ENCODE measurements at places on chromosomes 3 and 15. TPM values are rescaled to one million over a fixed set of nuclear protein-coding genes. Genes with fewer than 3 reads are reported as not detected.

The SERINC4 gene
- polyA plus RNA-seq: 0.24 TPM

The CRYGS gene
- polyA plus RNA-seq: 12.1 TPM

The TTC23 gene
- polyA plus RNA-seq: 3.6 TPM

The STRC gene
- polyA plus RNA-seq: 1.9 TPM

The IGSF11 gene
- 0.11 TPM for polyA plus RNA-seq

The PLIN1 gene
- 1.0 TPM for polyA plus RNA-seq

Measured in spleen (tissue), 13 donors.